ENCODE measurements at places on chromosomes 1 and 21.

DNA sequence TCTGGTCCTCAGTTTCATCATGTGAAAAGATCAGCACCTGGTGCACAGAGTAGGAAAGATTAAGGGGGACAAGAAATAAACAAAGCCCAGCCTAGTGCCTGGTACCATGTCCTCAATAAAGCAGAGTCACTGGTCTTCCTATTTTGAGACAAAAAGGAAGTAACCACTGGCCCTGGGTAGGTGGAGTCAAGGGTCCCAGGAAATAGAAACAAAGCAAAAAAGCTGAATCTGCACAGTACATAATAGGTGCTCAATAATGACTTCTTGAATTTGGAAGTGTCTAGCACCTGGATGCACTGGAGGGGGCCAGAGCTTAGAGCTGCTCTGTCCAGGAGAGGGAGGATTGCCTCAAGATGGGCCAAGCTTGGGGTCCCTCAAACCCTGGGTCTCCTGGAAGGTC, 1.9 kb upstream of the EPHB2 start:
- no peak for DNase-seq

DNA sequence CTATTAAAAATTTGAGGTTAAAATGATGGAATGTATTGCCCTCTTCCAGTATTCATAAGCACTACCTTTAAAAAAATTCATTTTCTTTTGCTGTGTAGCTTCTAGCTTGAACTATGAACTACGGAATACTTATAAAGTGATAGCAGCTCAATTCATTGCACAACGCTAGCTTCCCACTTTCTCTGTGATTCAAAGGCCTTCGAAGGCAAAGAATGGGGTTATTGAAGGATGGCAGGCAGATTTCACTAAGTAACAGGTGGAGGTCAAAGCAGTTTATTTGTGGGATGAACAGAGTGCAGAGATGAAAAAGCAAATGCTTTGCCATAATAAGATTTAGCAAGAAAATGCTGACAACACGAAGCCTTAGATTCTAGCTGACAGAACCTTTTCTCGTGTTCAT, 290.6 kb downstream of the NFIA start:
- DNase-seq, result no peak

DNA sequence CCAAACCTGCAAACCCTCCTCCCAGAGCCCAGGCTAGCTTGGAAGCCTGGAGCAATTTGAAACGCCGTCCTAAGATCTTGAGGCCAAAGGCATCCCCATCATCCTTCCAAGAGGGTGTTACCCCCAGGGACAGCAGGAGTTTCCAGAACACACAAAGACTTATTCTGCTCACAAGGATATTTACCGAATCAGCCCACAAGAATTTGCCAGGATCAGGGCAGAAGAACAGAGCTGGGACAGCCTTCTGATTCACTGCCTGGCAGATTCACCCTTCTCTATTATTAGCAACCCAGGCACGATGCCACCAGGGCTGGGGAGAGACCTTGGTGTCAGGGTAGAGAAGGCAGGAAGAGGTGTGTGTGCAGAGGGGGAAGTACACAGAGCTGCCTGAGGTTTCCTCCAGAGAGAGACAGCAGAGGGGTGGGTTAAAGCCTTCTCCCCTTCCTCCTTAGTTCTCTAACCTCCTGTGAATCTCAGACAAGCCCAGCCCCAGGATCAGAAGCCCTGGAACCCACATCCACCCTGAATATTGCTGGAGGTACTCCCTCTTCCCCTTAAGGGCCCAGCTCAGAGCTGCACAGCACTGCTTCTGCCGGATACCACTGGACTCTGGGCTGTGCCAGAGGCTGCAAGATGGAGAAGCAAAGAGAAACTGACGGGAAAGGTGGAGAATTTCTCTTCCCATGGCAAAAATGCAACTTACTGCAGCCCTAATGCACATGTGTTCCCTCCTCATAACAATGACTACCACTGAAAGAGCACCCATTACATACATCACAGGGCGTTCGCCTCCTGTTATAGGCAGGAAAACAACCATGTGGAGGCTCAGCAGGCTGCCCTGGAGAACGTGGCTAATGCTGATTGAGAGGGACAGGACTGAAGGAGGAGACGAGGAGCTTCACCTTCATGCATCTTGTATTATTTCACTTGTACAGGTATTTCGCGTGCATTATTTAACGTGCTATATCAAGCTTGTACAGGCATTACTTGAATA, 61.8 kb downstream of the ITPKB start:
- no peak for DNase-seq

- no peak for DNase-seq
These were observed 66.9 kb upstream of the NEK2 start for GRCh38 chr1:211742272-211742671.

- peak; percentile 15 for DNase-seq
These were observed 15.7 kb upstream of the RCAN1 start for GRCh38 chr21:34630536-34631143.

DNA sequence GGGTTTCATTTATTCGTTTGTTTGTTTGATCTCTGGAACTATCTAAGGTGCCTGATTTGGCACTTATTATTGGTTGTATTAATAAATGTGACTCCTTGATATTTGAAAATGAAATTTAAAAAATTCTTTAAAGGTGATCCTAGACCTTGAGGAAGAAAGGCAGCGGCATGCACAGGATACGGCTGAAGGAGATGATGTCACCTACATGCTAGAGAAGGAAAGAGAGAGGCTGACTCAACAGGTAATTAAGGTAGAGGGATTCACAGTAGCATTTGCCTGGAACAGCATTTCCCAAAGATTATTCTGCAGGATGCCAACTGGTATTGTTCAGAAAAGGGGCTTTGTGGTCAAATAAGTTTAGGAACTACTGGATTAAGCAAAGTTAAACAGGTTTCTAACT, 54.4 kb upstream of the WNT2B start:
- no peak for DNase-seq

DNA sequence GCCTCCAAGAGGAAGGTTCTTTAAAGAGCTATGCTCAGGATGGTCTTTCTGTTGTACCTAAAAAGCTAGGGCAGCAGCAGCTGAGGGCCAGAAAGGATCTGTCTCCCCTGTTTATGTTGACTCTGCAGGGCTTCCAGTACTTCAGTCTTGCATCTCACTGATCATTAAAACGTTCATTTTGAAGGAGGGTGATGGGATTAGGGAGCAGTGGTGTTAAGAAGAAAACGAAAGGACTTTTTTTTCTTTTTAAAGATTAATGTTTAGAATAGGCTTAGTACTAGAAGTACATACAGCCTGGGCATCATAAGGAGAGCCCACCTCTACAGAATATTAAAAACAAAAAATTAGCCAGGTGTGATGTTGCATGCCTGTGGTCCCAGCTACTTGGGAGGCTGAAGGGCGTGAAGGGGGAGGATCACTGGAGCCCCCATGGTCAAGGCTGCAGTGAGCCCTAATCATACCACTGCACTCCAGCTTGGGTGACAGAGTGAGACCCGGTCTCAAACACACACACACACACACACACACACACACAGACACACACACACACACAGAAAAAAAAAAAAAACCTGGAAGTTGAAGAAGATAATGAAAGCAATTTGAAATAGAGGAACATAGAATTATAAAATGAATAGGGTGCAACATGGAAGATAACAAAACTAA, 2.9 kb downstream of the CR1L start:
- no peak for DNase-seq

DNA sequence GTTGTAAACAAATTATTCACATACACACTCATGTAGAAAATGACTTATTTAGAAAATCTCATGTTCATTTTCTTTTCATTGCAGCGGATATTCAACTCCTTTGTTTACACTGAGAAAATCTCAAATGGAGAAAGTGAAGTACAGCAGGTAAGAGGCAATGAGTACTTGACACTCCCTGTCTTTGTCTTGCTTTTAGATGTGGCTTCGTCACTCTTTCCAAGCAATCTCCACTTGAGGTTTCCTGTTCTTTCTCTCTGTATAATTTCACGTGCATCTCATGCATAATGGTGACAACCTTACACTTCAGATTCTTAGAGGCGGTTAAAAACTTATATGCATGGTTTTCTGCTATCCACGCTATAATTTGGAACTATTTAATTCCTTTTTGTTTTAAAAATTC, 80.6 kb downstream of the CACHD1 start:
- DNase-seq, result no peak

- DNase-seq, result no peak
These were observed 198.7 kb upstream of the DUSP10 start for GRCh38 chr1:221940631-221941030.

DNA sequence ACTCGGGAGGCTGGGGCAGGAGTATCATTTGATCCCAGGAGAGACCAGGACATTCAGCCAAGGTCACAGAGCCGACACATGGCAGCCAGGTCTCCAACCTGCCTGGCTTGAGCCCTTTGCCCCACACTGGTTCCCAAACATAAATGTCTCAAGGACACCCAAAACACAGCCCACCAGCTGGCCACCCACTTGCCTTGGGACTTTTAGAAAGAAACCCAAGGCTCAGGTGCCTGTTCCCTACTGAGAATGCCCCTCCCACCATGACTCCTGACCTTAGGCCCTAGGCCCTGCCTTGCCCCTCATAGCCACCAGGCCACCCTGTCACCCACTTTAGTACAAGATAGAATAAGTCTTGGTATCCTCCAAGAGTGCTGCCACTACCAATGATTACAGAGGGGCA, 41.9 kb upstream of the LRP8 start:
- no peak for DNase-seq

DNA sequence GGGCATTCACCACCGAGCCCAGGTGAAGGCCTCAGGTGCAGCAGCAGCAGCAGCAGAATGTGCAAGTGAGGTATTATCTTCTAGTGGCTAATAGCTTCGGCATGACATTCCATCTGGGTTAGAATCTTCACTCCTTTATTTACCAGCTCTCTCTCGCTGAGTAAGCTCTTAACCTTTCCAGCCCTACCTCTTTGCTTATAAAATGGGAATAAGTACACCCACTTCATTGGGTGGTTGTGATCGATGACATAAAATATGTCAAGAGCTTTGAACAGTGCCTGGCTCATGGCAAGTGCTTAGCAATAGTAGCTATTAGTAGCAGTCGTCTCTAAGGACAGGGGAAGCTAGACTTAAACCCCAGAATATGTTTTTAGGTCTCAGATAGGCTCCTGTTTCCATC, 149.5 kb downstream of the NOS1AP start:
- no peak for DNase-seq

DNA sequence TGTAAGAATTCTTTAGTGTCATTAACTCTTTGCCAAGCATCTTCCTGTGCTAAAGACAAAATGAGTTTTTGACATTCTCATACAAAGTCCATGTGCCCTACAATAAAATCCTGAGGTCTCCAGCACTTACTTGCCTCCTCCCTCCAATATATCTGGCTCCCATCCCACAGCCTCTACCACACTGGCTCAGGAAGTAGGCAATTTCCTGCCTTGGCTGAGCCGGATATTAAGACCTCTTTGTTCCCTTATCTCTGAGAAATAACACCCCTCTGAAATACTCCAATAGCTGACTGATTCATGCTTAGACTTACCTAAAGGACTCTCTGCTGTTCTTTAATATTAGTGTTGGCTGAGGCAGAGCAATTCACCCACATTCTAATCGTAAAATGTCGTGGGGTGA, 37.6 kb upstream of the GORAB start:
- no peak for DNase-seq

GRCh38 chr1:175742790-175743459, 470 bp downstream of the TNR start:
- DNase-seq, result no peak

DNA sequence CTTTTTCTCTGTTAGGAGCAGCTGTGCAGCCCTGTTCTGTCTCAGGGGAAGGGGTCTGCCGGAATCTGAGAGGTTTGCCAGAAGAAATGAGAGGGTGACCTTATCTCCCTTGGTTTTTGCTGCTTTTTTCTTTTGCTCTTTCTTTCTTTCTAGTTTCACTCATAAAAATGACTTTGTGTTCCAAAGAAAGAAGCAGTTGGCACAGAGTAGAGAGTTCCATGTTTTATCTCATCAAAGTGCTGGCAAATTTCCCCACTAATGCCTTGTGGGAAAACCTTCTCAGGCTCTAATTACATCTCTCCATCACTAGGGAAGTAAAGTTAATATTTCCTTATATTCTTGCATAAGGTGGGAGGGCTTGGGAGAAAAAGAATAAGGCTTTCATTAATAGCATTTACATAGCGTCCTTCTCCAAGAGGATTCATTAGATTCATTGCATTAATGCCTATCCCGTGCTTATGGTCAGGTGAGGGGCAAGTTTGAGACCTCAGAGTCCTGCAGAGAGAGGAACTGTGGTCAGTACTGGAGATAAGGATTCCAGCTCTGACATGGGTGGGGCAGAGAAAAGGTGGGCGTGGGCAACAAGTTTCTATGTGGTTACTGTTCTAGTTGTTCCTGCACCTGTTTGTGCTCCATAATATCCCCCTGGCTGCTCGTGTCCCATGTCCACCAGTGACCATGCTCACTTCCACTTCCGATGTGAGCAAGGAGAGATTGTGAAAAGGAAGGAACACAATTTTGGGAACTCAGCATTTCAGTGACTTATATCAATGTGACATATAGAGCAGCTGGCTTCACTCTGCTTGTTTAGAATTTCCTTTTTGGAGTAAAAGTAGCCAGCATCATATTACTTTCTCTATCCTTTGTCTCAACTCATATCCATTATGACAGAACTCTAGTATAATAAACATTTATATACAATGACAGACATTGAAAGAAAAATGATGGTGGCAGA, 79.5 kb downstream of the DISC1 start:
- no peak for DNase-seq

DNA sequence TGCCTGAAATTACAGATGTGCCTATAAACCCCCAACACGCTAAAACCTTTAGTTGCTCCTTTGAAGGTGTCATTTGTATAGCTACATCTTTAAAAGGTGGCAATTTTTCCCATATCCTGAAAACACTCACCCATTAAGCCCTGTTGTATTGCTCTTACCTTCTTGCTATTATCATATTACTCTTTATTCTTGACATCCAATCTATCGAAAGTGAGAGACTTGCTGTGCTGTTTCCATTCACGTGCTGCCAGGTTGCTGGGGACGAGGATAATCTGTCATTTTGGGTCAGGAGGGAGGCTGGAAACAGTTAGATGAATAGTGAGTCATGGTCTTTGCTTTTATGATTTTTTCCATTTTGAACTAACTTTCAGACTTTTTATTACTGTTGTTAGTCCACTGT, 213.0 kb upstream of the PRMT6 start:
- DNase-seq, result no peak

DNA sequence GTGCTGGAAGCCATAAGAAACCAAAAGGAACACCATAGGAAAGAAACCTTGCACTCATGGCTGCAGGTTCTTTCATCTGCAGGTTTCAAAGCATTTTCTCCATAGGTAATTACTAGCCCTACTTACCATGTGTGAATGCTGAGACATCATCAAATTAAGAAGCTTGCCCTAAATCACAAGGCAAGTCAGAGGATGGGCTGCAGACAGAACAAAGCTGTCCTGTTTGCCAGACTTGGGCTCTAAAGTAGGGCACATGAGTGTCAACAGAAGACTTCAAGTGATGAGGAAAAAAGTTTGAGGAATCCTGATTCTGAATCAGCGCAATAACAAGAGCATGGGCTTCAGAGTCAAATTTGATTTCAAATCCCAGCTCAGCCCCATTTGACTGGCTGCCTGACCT, 5.8 kb upstream of the EPS15 start:
- no peak for DNase-seq

Measured in NCI-H2081 treated with DMSO at 0.1 percent for 48 hours (cell line).